ENCODE measurements at places on chromosomes 5 and 9.
A peak's percentile ranks its signal among the peaks of the same experiment; 100 is the strongest.

- DNase-seq = no peak
These were observed 94.9 kb upstream of the MINAR2 start for GRCh38 chr5:129653057-129653375.

DNA sequence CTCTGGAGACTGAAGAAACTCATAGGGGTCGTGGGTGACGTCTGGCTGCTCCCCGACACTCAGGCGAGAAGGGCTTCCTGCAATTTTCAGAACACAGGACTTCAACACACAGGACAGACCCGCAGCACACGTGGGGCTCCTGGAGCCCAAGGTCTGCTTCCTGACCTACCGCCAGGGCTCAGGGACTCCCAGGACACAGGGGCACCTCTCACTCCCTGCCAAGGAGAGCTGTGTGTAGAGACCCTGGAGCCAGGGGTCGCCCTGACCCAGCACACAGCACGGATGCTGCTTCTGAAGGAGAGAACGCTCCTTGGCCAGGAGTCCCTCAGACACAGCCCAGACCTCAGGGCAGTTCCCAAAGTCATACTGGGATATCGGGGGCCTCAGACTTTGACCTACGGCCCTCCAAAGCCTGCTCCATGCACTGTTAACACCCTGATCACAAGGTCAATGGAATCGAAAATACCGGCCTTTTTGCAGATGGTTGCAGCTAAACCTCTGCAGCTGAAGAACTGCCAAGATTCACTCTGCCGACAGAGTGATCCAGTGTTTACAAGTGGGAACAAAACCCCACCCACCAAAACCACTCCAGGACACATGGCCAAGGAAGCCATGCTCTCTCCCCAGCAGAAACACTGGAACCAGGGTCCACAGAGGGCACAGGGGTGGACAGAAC, 13.8 kb upstream of the ZDHHC11 start:
- no peak for DNase-seq

DNA sequence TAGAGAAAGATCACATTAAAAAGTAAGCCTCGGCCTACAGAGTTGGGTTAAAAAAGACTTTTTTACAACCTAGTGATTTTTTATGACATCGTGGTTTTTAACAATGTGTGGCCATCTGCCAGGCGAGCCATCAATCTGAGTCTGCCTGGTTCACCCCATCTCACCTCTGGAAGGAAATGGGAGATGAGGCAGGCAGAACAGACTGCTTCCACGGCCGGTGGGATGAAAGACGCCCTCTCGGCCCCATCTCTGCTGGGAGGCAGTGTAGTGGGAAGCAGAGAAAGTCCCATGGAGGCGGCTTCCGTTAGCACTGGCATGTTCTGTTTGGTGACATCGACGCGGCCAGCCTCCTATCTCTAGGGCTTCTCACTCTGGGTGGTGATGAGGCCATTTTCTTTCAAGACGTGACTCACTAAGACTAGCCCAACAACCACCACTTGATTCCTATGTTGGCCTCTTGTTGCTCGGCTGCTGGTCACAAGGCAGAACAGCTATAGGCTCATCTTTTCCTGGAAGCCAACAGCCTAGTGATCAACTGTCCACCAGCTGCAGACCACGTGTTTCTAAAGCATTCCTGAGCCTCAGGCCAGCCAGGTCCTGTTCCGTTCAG, 132.4 kb upstream of the OTULINL start:
- DNase-seq = no peak

DNA sequence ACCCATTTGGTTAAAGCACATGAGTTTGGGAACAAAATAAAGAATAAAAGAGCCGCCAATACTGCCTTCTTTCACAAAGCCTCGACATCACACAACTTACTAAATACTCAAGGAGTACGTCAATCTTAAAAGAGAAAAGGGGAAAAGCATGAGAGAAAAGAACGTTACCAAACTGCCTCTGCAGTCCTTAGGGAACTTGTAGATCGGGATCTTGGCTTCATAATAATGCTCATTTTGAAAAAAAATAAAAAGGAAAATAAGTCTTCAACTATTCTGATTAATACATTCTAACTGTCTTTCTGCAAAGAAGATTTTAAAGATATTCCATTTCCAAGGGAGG, 618.4 kb downstream of the PDE4D start:
- no peak for DNase-seq

DNA sequence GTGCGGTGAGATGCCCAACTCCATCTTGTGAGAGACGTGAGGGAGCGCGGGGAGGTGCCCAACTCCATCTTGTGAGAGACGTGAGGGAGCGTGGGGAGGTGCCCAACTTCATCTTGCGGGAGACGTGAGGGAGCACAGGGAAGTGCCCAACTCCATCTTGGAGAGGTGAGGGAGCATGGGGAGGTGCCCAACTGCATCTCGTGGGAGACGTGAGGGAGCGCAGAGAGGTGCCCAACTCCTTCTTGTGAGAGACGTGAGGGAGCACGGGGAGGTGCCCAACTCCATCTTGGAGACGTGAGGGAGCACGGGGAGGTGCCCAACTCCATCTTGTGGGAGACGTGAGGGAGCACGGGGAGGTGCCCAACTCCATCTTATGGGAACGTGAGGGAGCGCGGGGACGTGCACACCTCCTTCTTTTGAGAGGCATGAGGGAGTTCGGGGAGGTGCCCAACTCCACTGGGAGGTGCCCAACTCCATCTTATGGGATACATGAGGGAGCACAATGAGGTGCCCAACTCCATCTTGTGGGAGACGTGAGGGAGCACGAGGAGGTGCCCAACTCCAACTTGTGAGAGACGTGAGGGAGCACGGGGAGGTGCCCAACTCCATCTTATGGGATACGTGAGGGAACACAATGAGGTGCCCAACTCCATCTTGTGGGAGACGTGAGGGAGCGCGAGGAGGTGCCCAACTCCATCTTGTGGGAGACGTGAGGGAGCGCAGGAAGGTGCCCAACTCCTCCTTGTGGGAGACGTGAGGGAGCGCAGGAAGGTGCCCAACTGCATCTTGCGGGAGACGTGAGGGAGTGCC, 235.4 kb downstream of the CACNA1B start:
- DNase-seq = no peak

- DNase-seq = peak; percentile 87
These were observed 384.7 kb downstream of the ANXA1 start for GRCh38 chr9:73536403-73536802.

DNA sequence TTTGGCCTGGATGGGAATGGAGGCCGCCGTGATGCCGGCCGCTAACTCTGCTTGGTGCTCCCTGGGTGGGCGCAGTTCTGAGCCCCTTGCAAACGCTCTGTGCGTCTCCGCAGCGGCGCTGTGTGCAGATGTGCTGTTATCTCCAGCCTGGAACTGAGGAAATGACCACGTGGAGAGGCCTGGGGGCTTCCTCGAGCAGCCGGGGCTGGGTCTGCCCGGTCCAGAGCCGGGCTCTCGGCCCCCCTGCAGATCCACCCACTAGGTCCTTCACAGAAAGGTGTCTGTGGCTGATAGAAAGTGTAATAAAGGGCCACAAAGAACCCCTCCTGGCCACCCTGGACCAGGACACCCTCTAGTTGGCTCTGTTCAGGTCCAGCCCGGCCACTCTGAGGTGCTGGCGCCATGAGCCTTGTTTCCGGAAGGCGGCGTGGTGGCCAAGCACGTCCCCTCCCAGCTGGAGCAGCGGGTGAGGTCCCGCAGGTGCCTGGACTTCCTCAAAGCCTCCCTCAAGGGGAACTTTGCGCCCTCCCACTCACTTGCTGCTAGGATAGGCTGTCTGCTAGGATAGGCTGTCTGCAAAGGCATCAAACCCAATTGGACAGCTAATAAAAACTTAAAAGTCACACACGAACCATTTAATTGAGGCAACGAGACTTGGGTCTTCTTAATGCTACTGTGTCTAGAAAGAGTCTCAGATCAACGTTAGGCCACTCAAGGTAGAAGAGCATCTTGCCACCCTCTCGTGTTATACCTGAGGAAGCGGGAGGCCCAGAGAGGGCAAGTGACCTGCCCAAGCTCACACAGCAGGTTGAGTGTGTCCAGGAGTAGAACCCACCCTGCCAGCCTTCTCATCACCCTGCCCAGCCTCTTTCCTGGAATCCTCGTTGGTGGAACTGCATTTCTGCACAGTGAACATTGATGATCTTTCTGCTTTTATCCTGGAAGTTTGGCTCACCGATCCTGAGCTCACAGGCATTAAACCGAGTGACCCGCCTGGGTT, 109.3 kb upstream of the FCN2 start:
- no peak for DNase-seq

DNA sequence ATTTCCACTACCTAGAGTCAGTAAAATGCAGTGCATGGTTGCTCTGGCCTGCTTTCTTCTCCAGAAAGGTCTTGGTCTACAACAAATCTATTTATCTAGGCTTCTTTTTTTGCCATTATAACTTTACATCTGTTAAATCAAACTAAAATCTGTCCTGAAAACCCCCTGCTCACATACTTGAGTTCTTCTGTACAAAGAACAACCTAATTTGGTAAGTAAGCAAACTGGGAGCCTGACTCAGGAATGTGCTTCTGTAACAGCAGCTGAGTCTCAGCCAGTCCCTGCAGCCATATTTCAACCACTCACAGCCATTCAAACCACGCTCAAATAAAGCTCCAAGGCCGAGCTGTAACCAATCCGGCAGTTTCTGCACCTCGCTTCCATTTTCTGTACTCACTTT, 95.8 kb downstream of the PLPP1 start:
- no peak for DNase-seq

DNA sequence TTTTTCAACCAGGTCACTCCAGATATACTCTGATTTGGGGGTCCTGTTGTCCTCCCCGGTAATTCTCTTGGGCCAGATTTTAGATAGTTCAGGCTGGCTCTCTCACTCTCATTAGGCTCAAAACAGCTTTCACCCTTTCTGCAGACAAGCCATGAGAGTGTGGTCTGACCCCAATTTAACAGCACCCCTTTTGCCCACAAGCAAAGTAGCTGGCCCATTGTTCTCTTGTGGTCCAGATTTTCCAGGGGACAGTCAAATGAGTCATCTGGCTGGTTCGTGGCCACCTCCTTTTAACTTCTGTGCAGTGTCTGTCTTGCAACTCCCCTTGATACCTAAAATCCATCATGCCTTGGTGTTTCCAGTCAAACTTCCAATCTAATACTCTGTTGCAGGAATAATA, 16.5 kb downstream of the BHMT2 start:
- DNase-seq = no peak

GRCh38 chr9:4424891-4425290, 65.4 kb upstream of the SLC1A1 start:
- DNase-seq = no peak

GRCh38 chr5:62354028-62354874, 48.2 kb downstream of the KIF2A start:
- DNase-seq = peak; percentile 67

- peak; percentile 63 for DNase-seq
These were observed 67.8 kb upstream of the HSPB3 start for GRCh38 chr5:54387659-54388232.

GRCh38 chr5:110752953-110753352, 14.1 kb downstream of the SLC25A46 start:
- no peak for DNase-seq

- no peak for DNase-seq
These were observed 2.0 kb downstream of the RASGEF1C start for GRCh38 chr5:180206993-180207392.

GRCh38 chr9:17905781-17906175, 326.9 kb downstream of the SH3GL2 start:
- DNase-seq = no peak

- no peak for DNase-seq
These were observed 1024.8 kb downstream of the TLE4 start for GRCh38 chr9:80596579-80596978.

- DNase-seq = no peak
These were observed 152.0 kb downstream of the TRPM6 start for GRCh38 chr9:74735761-74736160.

DNA sequence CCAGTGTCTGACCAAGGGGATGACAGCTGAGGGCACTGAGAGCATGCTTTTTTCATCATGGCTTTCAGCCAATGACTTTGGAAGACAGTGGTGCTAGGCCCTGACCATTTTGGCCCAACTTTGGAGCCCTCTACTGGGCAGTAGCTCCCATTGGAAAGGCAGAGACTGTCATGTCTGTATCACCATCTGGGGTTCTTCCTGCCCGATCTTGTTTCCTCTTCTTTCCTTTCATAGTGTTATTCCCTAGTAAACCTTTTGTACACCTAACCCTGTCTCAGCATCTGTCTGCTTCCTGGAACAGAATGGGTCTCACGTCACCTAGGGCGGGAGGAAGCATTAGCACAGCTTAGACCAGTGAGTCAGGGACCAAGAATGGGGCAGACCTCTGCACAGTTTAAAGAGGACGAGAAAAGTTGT, 97.4 kb upstream of the MAST4 start:
- peak; percentile 96 for DNase-seq

GRCh38 chr5:80885396-80886000, 74.7 kb upstream of the RASGRF2 start:
- DNase-seq = no peak

DNA sequence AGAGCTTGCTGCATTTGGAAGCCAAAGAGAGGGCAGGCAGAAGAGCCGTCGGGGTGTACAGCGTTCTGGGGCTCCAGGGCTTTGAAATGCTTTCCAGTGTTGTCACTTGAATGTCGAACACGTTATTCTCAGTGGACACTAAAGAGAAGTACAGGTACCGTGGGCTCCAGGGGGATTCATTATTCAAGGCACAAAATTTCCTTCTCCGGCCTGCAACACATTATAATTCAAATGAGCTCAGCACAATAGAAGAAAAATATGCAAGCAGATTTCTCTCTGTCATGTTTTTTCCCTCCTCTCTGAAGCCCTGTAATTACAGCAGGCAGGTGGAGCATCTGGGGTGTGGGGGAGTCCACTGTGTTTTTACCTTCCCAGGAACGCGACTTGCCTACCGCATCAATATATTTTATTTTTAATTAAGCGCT, 293.1 kb downstream of the ZSWIM6 start:
- no peak for DNase-seq

GRCh38 chr9:23343226-23343625, 482.8 kb downstream of the ELAVL2 start:
- no peak for DNase-seq

DNA sequence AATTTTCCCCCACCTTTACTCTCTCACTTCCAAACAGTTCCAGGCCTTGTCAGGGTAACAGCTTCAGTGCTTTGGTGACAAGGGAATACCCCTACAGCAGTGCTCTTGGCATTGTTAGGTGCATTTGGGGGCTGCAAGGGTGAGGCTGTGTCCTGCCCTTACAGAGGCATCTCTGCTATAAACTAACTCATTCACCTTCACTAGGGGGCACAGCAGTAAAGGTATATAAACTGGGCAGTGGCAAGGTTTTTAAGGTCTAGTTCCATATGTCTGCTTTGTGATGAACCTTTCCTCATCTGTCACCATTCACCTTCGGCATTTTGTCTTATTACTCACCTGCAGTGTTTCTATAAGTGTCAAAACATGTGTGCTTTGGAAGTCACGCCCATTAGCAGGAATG, 79.1 kb upstream of the GPR151 start:
- DNase-seq = no peak

GRCh38 chr5:32297181-32298058, 15.3 kb downstream of the MTMR12 start:
- peak; percentile 44 for DNase-seq

DNA sequence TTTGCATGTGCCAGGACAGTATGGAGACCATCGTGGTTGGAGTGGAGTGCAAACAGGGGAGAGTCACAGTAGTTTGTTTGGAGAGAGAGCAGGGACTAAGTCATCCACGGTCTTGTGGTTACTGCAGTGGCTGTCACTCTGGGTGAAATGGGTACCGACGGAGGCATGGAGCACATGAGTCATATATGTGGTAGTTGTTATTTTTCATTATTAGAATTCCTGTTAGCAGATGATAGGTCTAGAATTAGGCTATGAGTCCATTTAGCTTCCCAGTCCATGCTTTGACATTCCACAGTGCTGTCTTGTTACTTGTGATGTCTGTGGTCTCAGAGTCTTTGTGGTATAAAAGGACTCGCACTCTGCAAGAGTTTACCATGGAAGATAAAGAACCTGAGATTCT, 303.9 kb downstream of the DMRT2 start:
- peak; percentile 24 for DNase-seq
